Neural progenitor cell (in vitro differentiated cells): ENCODE measurements at places on chromosomes 7 and 10. TPM values are rescaled to one million over a fixed set of nuclear protein-coding genes. Genes with fewer than 3 reads are reported as not detected.

DNA sequence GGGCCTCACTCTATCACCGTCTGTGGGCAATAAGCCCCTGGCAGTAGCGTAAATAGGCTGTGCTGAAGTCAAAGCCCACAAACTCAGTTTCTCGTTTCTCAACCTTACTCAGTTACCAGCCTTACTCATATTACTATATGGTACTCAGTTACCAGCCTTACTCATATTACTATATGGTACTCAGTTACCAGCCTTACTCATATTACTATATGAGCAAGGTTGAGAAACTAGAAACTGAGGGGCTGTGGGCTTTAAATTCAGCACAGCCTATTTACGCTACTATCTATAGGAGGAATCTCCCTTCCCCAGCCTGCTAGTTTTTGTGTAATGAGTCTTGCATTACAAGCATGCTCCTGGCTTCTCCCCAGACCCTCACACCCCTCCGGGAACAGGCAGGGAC, 35.4 kb downstream of the CCDC3 start:
- DNase-seq: no peak

DNA sequence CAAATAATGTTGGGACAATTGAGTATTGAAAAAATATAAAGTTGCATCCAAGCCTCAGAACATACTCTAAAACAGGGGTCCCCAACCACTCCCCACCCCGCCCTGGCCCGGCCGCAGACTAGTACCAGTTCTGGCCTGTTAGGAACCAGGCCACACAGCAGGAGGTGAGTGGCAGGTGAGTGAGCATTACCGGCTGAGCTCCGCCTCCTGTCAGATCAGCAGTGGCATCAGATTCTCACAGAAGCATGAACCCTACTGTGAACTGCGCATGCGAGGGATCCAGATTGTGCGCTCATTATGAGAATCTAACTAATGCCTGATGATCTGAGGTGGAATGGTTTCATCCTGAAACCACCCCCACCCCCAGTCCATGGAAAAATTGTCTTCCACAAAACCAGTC, 19.4 kb downstream of the HIPK2 start:
- DNase-seq: no peak

Gene TAS2R38
- total RNA-seq: not detected in 2 replicates

Gene BTRC
- 23.5 and 25.4 TPM in 2 replicates for total RNA-seq

GRCh38 chr10:97861097-97861750, 11.6 kb downstream of the GOLGA7B start:
- DNase-seq: no peak

Gene NKX1-2
- total RNA-seq: not detected in 2 replicates

DNA sequence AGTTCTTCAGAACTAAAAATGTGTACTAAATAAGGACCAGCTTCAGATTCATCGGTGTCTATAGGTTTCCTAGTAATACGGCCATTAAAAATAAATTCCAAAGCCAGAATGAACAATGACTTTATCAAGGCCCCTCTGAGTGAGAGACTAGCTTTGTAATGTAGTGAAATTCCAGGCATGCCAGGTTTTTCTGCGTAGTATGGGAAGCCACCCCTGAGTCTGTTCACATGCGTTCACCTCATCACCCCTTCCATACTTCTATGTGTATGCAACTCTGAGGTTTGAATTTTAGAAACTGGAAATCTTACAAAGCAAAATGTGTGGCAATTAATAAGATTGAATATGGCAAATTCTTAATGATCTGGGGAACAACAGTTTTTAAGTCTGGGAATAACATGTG, 24.5 kb downstream of the RNF32 start:
- DNase-seq: peak; percentile 67

DNA sequence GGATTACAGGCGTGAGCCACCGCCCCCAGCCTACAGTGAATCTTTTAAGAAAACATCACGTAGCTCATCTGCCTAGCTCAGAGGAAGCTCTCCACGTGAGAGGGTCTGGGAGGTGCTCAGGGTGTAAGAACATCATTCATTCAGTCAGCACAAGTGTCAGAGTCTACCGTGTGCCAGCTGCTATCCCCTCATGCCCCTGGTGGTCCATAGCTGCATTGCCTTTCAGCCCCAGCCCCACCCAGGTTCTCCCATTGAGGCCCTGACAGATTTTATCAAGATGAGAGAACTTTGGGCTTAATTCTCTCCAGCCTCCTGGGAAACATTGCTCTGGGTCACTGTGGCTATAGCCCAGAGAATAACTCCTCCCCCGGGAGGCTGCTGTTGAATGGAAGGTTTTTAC, 45.1 kb downstream of the ZNF503 start:
- no peak for DNase-seq

- DNase-seq: no peak
Measured at GRCh38 chr7:129438839-129439651, 4.8 kb downstream of the STRIP2 start.

DNA sequence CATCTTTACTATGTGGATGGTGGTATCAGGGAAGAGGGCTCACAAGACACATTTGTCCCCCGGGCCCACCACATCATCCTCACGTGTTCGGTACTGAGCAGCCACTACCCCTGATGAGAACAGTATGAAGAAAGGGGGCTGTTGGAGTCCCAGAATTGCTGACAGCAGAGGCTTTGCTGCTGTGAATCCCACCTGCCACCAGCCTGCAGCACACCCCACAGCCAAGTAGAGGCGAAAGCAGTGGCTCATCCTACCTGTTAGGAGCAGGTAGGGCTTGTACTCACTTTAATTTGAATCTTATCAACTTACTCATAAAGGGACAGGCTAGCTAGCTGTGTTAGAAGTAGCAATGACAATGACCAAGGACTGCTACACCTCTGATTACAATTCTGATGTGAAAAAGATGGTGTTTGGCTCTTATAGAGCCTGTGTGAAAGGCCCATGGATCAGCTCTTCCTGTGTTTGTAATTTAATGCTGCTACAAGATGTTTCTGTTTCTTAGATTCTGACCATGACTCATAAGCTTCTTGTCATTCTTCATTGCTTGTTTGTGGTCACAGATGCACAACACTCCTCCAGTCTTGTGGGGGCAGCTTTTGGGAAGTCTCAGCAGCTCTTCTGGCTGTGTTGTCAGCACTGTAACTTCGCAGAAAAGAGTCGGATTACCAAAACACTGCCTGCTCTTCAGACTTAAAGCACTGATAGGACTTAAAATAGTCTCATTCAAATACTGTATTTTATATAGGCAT, 9.1 kb upstream of the CSGALNACT2 start:
- DNase-seq: no peak

Gene SLC16A12
- total RNA-seq: not detected in 2 replicates

Gene ITPRID1
- not detected in 2 replicates for total RNA-seq

Gene FAM25G
- total RNA-seq: not detected in 2 replicates
